ENCODE measurements at places on chromosomes 7 and 10.

DNA sequence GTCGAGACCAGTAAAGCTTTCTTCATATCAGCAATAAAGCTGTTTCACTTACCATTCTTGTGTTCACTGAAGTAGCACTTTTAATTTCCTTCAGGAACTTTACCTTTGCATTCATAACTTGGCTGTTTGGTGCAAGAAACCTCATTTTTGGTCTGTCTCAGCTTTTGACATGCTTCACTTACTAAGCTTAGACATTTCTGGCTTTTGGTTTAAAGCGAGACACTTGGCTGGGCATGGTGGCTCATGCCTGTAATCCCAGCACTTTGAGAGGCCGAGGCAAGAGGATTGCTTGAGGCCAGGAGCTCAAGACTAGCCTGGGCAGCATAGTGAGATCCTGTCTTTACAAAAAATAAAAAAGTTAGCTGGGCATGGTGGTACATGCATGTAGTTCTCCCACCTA lies 15.8 kb downstream of the PLEKHA1 start:
- no peak for DNase-seq

- no peak for DNase-seq
These were observed 22.7 kb downstream of the TWIST1 start for GRCh38 chr7:19094598-19095352.

DNA sequence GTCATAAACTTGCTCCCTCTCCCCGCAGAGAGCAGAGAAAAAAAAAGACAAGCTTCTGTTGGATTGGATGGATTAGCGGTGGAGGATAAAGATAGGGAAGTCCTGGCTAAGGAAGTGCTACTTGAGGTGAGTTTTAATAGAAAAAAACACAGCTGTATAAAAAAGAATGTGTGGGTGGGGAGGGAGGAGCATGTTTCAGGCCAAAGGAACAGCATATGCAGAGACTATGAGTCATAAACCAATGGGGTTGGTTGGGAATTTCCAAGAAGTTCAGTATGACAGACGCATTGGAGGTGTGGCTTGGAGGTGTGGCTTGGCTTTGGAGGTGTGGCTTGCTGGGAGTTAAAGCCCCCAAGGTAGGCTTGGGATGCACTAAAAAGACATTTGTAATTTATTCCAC lies 103.0 kb upstream of the LSM8 start:
- DNase-seq, result peak; percentile 12

- DNase-seq, result no peak
These were observed 52.6 kb downstream of the PLEKHA8 start for GRCh38 chr7:30080818-30081217.

DNA sequence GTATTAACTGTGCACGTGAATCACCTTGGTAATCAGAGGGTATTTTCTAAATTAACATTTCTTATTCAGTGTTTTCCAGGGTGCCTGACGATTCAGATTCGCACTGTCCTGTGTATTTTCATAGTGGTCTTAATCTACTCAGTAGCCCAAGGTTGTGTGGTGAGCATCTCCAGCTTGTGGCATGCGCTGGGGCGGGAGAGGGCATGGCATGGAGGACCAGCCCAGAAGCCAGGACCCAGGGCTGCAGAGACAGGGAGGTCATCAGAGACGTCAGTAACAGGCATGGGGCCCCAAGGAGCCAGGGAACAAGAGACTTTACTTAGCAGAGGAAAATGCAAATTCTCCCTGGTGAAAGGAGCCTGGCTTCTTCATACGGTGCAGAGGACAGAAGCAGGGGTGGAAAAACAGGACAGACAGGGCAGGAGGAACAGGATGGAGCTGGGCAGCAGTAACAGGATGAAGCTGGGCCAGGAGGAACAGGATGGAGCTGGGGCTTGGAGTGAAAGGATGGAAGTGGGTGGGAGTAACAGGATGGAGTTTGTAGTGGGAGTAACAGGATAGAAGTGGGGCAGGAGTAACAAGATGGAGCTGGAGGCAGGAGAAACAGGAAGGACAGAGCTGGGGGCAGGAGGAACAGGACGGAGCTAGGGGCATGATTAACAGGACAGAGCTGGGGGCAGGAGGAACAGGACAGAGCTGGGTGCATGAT lies 110.9 kb downstream of the ADCY1 start:
- DNase-seq, result no peak

GRCh38 chr10:72426986-72427385 lies 72.3 kb upstream of the DNAJB12 start:
- DNase-seq, result no peak

GRCh38 chr10:31204090-31204489 lies 114.9 kb upstream of the ZEB1 start:
- no peak for DNase-seq

DNA sequence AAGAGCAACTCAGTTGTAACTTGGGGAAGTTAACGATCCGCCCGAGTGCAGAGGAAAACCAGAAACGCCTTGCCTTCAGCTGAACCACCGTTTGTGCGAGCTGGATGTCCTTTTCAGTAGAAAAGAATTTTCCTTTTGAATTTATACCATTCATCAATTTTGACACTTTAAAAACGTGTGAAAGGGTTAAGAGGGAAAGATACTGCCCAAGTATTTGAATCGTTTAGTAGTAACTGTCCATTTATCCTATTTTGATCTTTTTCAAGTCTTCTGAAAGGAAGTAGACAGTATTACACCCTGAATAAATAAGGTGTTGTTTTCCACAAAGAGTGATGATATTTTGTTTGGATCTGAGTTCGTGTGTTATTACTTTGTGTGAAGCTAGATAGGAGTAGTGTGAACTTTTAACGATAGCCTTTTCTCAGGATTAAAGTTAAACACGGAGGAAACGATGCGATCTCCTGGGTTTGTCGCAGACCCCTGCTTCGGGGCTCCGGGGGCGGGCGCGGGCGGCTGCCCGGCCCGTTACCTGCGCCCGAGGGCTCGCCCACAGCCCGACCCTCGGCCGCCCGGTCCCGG lies 830 bp upstream of the BMI1 start:
- no peak for DNase-seq

- DNase-seq, result no peak
These were observed 11.6 kb downstream of the ZDHHC6 start for GRCh38 chr10:112434988-112435619.

DNA sequence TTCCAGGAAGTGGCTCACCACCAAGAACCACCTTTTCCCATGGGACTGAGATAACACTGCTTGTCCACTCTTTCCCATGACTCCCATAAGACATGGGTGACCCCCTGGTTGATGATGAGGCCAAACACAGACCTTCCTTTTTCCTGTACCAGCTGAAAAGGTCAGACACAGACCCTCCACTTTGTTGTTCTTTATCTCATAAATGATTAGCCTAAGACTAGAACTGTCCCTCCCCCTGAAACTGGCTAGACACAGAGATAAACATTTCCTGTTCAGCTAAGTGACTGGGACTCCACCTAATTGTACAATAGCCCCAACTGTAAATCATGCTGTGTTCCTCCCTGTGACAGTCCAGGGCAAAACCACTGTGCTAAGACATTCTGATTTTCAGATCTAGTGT lies 8.2 kb upstream of the NRG3 start:
- no peak for DNase-seq

- DNase-seq, result no peak
These were observed 19.6 kb downstream of the ABI1 start for GRCh38 chr10:26840938-26841732.

Measured in DND-41 (cell line).